ENCODE measurements at places on chromosomes 11 and 22. TPM values are rescaled to one million over a fixed set of nuclear protein-coding genes. Genes with fewer than 3 reads are reported as not detected.

The TEAD1 gene
- polyA plus RNA-seq = 88.4 TPM

The BAIAP2L2 gene
- polyA plus RNA-seq = 1.3 TPM

The OR52A1 gene
- 0.03 TPM for polyA plus RNA-seq

The OVOL1 gene
- polyA plus RNA-seq = 4.6 TPM

The TENM4 gene
- polyA plus RNA-seq = 8.7 TPM

The PLEKHB1 gene
- not detected for polyA plus RNA-seq

The CADM1 gene
- 25.2 TPM for polyA plus RNA-seq

The SERHL2 gene
- not detected for polyA plus RNA-seq

The ACTN3 gene
- polyA plus RNA-seq = 33.9 TPM

The PRRG4 gene
- polyA plus RNA-seq = not detected

The OR5P2 gene
- polyA plus RNA-seq = 0.19 TPM

The RAG1 gene
- polyA plus RNA-seq = 6.8 TPM

The DUSP8 gene
- polyA plus RNA-seq = 20.5 TPM

The TBX10 gene
- not detected for polyA plus RNA-seq

The PHETA2 gene
- 18.3 TPM for polyA plus RNA-seq

The TBX1 gene
- 9.4 TPM for polyA plus RNA-seq

The TREH gene
- 0.39 TPM for polyA plus RNA-seq

The SHANK3 gene
- 18.1 TPM for polyA plus RNA-seq

The OR4A16 gene
- not detected for polyA plus RNA-seq

The SCT gene
- 17.6 TPM for polyA plus RNA-seq

The ZNRF3 gene
- 13.1 TPM for polyA plus RNA-seq

The IL18 gene
- polyA plus RNA-seq = not detected

The OR2AT4 gene
- polyA plus RNA-seq = not detected

The ZNF215 gene
- polyA plus RNA-seq = 0.48 TPM

The PAMR1 gene
- polyA plus RNA-seq = 19.7 TPM

The STK33 gene
- polyA plus RNA-seq = 2.0 TPM

The NXPE1 gene
- not detected for polyA plus RNA-seq

The CARD18 gene
- not detected for polyA plus RNA-seq

The CSF2RB gene
- polyA plus RNA-seq = 2.3 TPM

The TUB gene
- polyA plus RNA-seq = 16.4 TPM

The OR51Q1 gene
- polyA plus RNA-seq = not detected

The FOLR3 gene
- not detected for polyA plus RNA-seq

The LIN7C gene
- 10.4 TPM for polyA plus RNA-seq

The SULT4A1 gene
- polyA plus RNA-seq = 2.3 TPM

The OR52N4 gene
- polyA plus RNA-seq = not detected

The RNF214 gene
- polyA plus RNA-seq = 28.8 TPM

The GAS2 gene
- 34.4 TPM for polyA plus RNA-seq

The UFD1 gene
- polyA plus RNA-seq = 55.0 TPM

The C11orf87 gene
- polyA plus RNA-seq = 0.29 TPM

The MISFA gene
- polyA plus RNA-seq = not detected

The FOSL1 gene
- 0.24 TPM for polyA plus RNA-seq

The CAVIN3 gene
- polyA plus RNA-seq = 18.1 TPM

The GGTLC3 gene
- not detected for polyA plus RNA-seq

The OSBP2 gene
- 8.1 TPM for polyA plus RNA-seq
